HCT116 (cell line): ENCODE measurements at places on chromosomes 2 and 18.

DNA sequence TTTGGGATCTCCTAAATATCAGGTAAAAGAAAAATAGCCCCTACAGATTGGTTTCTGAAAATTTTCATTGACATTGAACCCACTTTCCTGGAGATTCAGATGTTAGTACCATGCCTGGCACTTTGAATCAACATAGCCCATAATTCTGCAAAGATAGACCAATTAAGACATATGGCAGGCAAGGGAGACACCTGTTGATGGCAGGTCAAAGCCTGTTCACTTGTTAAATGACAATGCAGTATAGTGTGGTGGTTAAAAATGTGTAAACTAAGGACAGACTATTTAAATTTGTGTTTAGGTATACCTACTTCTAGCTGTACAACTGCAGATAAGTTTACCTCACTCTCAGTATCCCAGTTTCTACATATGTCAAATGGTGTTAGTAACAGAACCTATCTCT is 178.1 kb upstream of the MMADHC start:
- no peak for DNase-seq
- H3K4me1 ChIP-seq: peaks cover 20% of the 10 kb centered on the region
- no peak overlapping the region for H3K27ac ChIP-seq
- no peaks in the 10 kb centered on the region for H3K36me3 ChIP-seq
- no peak overlapping the region for H3K4me3 ChIP-seq
- no peaks in the 10 kb centered on the region for H3K27me3 ChIP-seq

DNA sequence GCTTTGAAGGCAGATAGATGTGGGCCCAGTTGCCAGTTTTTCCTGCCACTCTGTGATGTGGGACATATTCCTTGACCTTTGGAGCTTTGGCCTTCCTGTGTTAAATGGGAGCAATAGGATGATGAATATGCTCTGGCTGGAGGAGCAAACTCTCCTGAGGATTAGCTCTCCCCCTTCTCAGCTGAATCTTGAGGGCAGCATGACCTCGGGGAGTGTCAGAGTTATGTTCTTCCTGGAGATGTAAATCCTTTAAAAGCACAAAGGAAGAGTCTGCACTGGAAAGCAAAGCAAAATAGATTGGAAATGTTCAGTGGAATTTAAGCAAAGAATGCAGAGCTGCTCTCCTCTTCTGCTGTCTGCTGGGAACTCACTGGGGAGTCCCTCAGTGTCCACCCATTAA is 160.1 kb downstream of the ALK start:
- no peak overlapping the region for H3K4me3 ChIP-seq
- DNase-seq: no peak
- H3K36me3 ChIP-seq: no peaks in the 10 kb centered on the region
- H3K4me1 ChIP-seq: no peaks in the 10 kb centered on the region

- H3K27ac ChIP-seq: no peak overlapping the region
- H3K4me1 ChIP-seq: no peaks in the 10 kb centered on the region
- no peak overlapping the region for H3K4me3 ChIP-seq
- no peak for DNase-seq
Measured at GRCh38 chr2:194954218-194954617, 702.8 kb upstream of the SLC39A10 start.

DNA sequence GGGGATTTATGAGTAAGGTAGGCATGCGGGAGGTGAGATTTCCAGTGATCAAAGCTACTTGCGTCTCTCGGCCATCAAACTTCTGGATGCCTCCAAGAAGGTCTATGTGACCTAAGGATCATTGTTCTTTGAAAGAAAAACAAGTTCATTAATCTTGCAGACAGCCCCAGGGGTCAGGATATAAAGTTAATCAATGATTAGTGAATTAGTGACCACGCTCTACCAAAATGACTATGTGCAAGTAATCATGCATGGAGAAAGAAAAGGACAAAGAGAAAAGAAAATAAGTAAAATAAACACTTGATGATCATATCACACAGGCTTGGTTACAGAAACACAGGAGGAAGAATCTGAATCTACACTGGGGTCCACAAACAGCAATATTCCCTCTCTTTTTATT is 42.5 kb upstream of the BCL11A start:
- H3K27ac ChIP-seq: no peak overlapping the region
- H3K27me3 ChIP-seq: peaks cover 11% of the 10 kb centered on the region; the same call in 1 of the 2 replicates
- DNase-seq: no peak
